ENCODE measurements at places on chromosomes 3 and 15.

DNA sequence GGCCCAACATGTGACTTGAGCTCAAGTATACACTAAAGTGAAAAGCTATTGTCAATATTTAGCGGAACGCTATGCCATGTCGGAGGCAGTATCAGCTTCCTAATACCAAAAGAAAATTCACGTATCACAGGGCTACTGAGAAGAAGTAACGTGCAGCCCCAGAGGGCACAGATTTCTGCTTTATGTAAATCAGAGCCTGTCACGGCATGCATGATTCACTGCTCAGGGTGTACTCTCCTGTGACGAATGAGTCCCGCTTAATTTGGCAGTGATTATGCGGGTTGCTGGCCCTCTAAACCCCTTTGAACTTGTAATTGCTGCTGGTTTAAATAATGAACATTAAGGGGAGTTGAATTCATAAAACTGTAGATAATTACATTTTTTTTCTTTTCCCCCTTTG is 85.3 kb downstream of the MEIS2 start:
- DNase-seq, result no peak

DNA sequence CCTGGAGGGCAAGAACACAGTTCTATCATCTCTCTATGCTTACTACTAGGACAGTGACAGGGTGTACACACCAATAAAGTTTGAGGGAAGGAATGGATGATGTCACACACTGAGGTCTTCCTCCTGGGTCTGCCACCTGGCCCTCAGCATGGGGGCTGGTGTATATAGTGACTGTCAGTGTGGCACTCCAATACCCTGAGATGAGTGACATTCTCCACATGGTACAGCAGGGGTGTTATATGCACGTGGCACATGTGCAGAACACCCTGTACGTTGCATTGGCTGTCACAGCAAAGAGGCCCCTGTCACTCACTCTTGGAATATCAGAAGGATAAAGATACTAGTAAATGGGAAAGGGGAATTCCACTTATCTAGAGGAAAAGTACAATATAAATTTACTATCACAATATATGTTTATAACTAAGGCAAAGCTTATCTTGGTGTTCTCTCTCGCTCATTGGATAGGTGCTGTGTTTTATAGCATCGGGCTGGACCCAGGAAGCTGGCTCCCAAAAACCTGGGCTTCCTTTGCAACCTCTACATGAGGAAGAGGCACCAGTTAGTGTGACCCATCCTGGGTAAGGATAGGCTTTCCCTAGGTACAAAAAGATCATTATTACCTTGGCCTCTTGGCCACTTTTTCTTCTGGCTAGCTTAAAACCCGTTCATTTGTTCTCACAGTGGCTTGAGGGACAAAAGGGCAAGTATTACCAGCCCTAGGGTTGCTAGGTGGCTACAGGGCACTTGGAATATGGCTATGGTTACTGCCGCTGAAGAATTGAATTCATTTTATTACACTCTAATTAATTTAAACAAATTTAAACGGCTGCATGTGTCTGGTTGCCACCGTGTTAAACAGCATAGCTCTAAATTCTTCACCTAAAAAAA is 54.8 kb upstream of the HES1 start:
- DNase-seq, result no peak

- DNase-seq, result no peak
These were observed 358.6 kb downstream of the CHST2 start for GRCh38 chr3:143478115-143478693.

DNA sequence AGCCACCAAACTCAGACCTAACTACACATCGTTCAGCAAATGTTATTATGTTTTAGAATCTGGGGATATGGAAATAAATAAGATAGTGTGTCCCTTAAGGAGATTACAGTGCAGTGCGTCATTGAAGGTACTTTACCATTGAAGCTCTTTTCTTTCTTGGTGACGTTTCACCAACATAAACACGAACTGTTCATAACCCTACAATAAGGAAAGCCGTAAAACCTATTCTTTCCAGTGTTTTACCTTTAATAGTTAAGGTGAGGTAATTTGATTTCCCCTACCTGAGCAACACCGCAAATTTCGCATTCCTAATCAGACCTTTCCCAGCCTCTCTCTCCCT is 826 bp downstream of the CCDC66 start:
- no peak for DNase-seq

DNA sequence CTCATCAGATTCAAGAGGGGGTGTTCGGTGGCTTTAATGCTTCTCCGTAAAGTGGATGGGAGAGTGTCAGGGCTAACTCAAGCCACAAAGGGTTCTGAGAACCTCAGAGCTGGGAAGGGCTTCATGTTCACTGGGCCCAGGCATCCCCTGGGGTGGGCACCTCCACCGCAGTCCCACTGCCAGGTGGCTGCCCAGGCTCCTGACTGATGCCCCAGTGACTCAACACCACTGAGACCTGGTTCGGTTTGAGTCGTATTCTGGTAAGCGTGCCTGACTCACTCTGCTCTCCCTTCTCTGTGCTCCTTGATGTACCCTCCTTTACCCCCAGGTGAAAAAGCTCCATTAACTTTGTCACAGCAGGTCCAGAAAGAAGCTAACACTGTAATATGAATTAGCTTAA is 304.6 kb downstream of the RPLP1 start:
- DNase-seq, result no peak

- no peak for DNase-seq
These were observed 71.5 kb downstream of the LDHAL6B start for GRCh38 chr15:59278120-59278519.

- no peak for DNase-seq
These were observed 53.4 kb upstream of the POMGNT2 start for GRCh38 chr3:43159131-43159875.

GRCh38 chr15:80152896-80153876 is at the start of gene FAH:
TSS of gene FAH (plus strand) at chr15:80152999. CDS start at chr15:80153055, 56 bp downstream.
- DNase-seq, result no peak

- DNase-seq, result peak; percentile 48
These were observed 416 bp downstream of the PBRM1 start for GRCh38 chr3:52685285-52685708.

DNA sequence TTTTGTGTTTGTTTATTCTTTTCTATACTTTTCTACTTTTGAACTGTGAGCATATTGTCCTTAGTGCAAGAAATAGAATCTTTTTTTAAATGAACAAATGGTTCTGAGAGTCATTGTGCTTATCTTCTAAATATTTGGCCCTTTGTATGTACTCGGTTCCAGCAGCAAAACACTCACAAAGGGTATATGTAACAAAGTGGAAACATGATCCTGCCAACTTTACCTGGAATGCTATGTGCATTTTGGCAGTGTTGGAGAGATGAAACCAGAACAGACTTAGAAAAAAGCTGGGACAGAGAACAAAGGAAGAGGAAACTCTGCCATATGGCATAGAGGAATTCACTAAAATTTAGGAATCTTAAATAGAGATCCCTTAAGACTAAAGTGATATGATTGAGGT is 150.1 kb downstream of the FGF12 start:
- DNase-seq, result no peak

DNA sequence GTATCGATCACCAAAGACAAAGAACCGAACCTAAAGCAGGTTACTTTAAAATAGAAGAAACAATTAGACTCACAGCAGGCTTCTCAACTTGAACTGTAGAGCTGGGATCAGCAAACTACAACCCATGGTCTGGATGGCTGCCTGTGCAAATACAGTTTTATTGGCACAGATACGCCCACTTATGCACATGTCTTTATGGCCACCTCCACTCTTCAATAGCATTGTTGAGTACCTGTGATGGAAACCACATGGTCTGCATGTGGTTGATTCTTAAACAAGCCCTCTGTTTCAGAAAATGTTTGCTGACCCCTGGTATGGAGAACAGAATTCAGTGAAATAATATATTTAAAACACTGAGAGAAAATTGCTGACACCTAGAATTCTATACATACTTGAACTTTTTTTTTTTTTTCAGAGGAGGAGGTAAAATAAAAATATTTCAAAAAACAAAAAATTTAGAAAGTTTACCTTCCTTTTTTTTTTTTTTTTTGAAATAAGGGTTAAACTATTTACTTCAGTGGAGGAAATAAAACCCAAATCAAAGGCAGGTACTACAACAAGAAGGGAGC is 263.8 kb upstream of the ATP10A start:
- no peak for DNase-seq

DNA sequence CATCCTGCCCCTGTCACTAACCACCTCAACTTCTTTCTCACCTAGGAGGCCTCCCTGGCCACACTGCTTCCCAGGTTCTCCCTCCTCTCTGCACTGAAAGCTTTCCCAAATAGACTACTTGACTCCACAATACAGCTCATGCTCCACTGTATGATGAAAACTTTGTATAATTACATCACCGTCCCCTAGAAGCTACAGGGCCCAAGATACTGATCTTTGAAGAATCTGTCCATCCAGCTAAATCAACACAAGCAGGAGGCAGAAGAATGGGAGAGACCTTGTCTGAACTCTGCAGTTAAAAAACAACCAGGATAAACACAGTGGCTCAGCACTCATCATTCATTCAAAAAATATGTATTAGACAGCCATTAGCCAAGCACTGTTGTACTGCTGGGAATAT is 26.4 kb upstream of the RPS17 start:
- DNase-seq, result no peak

- DNase-seq, result no peak
These were observed 1.7 kb upstream of the VPS18 start for GRCh38 chr15:40892447-40893012.

DNA sequence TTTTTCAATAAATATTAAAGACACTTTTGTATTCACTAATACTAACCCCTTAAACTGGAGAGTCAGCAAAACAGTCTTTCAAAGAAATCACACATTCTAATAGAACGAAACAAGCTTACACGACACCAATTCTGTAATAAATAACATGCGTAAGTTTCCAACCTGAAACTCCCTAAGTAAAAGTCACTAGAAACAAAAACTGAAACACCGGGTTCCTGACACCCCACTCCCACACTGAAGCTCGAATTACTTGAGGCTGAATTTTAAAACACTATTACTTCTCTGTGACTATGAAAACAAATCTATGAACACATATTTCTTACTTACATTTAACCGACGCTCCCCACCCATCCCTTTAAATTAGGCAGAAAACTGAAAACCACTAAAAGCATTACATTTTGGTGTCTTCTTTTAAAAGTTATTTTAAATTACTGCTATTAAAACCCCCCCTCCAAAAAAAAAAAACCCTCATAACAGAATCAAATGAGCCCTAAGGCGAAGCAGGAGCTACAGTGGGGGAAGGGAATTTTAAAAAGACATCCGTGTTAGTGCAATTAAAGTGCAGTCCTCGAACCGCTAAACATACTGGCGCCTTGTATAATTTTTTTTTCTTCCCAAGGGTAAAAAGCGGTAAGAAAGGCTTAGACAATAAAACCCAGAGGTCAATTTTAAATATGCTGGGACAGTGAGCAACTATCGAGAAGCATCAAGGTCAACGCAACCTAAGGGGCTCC is 878 bp downstream of the SPPL2A start:
- no peak for DNase-seq

- no peak for DNase-seq
These were observed 1.1 kb downstream of the TMED3 start for GRCh38 chr15:79311901-79312553.

- no peak for DNase-seq
These were observed 19.9 kb downstream of the NDUFB4 start for GRCh38 chr3:120615847-120616609.

DNA sequence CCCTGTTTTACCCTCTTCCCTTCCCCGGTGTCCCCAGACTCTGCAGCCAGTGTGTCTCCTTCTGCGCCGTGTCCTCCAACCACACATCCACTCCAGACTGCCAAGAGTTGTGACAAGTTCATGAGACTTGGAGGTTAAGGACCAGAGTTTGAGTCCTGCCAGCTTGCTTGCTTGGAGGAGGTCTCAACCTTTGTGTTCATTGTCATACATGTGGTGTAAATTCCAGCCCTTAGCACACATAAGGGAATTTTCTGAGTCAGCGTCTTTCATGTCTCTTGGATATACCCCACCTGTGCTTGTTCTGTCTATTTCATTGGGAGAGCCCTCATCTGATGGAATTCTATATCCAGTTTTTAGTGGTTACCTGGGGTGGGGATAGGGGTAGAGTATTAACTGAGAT is 13.3 kb downstream of the CORO2B start:
- DNase-seq, result no peak

- no peak for DNase-seq
These were observed 3.1 kb downstream of the LMLN start for GRCh38 chr3:197963019-197963637.

GRCh38 chr3:52067046-52067445 is 10.7 kb upstream of the DUSP7 start:
- DNase-seq, result no peak

GRCh38 chr3:97958396-97958795 is 13.8 kb downstream of the RIOX2 start:
- no peak for DNase-seq

DNA sequence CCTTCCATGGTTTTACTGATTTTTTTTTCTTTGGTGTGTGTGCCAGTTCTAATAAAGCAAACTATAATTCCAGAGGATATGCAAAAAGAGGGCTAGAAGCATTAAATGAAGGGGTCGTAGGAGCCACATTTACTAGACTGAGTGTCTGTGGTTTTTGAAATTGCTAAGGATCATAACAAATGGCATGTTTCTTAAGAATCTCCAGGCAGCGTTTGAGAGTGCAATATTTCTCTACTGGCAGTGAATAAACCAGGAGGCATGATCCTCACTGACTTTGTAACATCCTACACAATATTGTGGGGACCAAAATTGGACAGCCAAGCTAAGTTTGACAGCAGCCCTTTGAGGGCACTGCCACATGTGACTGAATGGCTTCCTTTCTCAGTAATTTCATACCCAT is 115.9 kb upstream of the CCNL1 start:
- DNase-seq, result no peak

GRCh38 chr3:128585974-128586373 is 64.6 kb downstream of the RPN1 start:
- DNase-seq, result no peak

DNA sequence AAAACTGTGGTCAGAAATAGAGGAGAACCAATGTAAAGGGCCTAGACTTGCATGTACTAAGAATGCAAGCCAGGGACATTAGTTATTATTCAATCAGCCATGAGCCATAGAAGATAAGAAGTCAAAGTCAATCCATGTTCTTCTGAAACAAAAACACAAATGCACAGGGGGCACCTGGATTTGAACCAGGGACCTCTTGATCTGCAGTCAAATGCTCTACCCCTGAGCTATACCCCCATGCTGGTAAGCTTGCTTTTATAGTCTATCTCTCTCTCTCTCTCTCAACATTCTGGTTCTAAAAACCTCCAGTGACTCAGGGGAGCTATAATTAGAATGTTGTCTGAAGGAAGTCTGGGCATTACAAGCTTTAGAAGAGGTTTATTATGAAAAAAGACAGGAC is 85.6 kb upstream of the ACP3 start:
- DNase-seq, result no peak

DNA sequence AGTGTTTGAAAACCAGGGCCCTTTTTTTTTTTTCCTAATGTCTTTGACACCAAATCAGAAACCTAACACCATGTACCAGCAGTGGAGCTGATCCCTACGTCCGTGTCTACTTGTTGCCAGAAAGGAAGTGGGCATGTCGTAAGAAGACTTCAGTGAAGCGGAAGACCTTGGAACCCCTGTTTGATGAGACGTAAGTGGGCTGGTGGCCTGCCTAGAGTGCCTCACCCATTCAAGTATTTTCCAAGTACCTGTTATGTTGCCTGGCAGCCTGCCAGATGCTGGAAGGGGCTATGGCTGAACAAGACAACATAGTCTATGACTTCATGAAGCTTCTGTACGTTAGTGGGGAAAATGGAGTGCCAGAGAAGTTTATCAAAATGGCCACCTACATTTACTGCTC is 39.7 kb downstream of the ESYT3 start:
- DNase-seq, result no peak
